ENCODE measurements at places on chromosomes 16 and 17. TPM values are rescaled to one million over a fixed set of nuclear protein-coding genes. Genes with fewer than 3 reads are reported as not detected.

GRCh38 chr17:58786586-58787295 is 31.1 kb downstream of the PPM1E start:
- DNase-seq = no peak

DNA sequence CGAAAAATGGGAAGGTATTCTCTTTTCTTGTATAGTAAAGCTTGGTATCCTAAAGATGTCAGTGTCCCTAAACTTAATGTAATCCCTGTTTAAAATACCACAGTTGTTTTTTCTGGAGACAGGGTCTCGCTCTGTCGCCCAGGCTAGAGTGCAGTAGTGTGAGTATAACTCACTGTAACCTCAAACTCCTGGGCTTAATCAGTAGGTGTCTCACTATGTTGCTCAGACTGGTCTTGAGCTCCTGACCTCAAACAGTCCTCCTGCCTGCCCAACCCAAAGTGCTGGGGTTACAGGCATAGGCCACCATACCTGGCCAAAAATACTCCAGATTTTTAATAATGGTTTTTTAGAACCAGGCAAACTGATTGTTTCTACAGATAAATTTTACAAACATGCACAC is 8.2 kb downstream of the DCAF7 start:
- DNase-seq = no peak

DNA sequence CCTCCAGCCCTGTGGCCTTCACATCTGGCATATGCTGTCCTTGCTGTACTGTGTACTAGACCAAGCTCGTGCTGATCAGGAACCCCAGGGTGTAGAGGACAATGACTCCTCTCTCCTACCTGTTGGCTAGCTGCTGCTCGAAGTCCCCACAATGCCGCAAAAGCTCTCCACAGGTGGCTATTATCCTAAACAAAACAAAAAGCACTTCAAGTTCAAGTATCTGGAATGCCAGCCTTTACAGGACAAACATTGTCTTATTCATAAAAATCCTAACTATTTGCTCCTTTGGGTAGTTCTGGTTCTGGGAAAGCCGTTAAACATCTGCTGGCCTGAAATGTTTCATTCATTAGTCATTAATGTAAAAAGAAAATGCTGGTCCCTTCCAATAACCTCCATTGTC is 42.8 kb downstream of the COG7 start:
- no peak for DNase-seq

DNA sequence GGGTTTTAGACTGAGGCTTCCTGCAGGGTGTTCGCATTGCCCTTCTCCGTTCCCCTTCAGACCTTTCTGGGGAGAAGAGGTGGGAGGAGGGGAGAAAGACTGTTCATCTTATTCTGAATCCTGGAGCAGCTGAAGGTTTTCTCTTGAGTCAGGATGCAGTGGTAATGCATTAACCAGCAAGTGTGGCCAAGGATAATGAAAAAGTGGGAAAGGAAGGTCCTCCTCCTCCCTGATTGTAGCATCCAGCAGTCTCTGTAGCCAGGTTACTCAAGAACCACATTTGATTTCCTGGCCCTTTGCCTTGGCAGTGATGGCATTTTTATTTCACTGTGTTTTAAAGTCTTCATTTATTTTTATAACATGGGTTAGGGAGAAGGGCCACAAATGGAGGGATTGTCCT is 59.1 kb downstream of the CYLD start:
- no peak for DNase-seq

GRCh38 chr16:88067530-88068411 is 116.5 kb downstream of the BANP start:
- DNase-seq = no peak

- no peak for DNase-seq
Observed at GRCh38 chr17:14715561-14715960, 414.7 kb downstream of the HS3ST3B1 start.

DNA sequence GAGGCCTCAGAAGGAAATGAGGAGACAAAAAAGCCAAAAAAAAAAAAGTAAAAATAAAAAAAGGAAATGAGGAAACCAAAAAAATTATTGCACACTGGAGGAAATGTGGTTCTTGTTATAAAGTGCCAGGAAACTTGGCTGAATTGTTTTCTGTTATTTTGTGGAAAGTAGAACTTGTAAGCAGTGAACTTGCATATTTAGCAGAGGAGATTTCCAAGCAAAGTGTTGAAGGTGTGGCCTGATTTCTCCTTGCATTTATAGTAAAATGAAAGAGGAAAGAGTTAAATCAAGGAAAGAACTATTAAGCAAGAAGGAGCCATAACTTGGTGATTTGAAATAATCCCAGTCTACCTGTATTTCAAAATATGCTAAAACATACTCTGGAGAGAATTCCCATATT is 34.1 kb upstream of the CPPED1 start:
- no peak for DNase-seq

GRCh38 chr17:71494062-71494855 is 626.6 kb upstream of the SOX9 start:
- DNase-seq = no peak

- peak; percentile 59 for DNase-seq
Observed at GRCh38 chr16:24255456-24256371, at the start of gene CACNG3. CACNG3 (plus strand) TSS chr16:24256335; CDS start chr16:24256755, 420 bp downstream.

DNA sequence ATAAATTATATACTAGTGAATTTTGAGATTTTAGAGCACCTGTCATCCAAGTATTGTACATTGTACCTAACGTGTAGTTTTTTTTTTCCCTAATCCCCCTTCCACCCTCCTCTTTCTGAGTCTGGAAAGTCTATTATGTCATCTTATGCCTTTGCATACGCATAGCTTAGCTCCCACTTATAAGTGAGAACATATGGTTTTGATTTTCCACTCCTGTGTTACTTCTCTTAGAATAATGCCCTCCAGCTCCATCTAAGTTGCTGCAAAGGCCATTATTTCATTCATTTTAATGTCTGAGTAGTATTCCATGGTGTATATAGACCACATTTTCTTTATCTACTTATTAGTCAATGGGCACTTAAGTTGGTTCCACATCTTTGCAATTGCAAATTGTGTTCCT is 177.0 kb upstream of the C16orf82 start:
- no peak for DNase-seq

DNA sequence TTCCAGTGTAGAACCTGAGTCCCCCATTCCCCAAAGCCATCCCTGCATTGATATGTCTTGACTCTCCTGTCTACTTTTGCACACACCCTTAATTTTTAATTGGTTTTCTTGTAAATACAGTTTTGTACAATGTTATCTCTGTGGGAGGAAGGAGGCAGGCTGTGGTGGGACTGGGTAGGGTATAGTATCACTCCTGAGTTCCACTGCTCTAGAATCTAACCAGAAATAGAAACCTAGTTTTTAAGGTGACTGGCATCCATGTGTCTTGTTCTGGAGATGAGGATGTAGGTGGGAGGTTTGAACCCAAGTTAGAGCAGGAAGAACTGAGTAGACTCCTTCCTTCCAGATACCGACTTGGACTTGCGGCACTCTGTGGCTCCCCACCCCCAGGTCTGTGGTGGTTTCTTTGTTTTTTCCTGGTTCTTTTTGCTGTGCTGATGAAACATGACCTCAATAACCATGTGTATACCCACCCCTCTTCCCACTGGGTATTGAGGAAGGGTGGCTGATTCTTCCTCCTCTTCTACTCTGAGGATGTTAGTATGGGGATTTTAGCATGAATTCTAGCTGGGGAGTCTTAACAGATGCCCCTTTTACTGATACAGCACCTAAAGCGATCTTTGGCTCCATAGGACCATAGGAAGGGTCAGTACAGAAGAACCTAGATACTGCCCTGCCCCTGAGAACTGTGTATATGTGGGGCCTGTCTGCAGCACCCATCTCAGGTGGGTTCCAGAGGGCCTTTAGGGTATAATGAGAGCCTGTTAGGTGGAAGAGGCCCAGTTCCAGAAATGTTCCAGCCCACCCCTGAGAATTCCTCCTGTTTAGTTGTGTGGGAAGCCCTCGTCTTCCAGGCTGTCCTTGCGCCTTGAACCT is 48.7 kb downstream of the SF3B3 start:
- DNase-seq = no peak

DNA sequence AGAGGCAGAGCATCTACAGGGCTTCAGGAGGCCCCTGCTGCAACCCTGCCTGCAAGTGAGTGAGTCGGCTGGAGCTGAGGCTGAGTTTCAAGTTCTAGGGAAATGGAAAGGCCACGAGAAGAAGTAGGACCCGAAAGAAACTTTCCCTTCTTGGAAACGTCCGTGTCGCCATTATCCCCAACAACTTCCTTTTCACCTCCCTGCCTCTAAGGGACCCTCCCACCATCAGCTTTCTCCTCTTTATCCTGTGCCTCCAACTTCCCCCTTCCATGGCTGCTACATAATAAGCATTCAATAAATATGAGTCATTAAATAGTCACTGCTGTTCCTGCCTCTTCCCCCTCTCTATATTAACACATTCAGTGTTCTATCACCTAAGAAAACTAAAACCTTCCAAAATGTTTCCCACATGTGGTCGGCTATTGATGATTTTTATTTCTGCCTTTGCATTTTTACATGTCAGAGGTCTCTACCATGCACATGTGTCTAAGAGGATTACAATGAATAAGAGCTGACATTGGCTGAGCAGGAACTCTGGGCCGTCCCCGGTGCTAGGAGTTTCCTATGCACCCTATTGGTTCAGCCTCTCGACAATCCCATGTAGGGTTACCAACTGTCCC is 115.9 kb upstream of the TNRC6C start:
- DNase-seq = no peak

GRCh38 chr16:620700-621525 is 9.9 kb upstream of the WFIKKN1 start:
- no peak for DNase-seq

GRCh38 chr17:48816438-48816773 is 623 bp downstream of the TTLL6 start:
- no peak for DNase-seq

GRCh38 chr17:30519707-30520106 is 42.5 kb downstream of the GOSR1 start:
- DNase-seq = no peak

DNA sequence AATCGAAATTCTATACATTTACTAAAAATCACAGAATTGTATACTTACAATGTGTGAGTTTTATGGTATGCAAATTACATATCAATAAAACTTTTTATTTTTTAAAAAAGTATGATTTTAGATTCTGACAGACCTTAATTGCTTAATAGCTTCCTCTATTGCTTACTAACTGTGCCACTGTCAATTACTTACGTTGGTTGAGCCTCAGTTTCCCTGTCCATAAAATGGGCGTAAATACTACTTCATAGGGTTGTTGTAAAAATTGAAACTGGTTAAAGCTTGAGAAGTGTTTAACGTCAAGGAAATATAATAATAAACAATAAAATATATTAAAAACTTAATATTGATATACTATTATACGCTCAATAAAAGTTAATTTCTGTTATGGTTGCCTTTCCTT is 203.4 kb downstream of the SHISA9 start:
- DNase-seq = no peak

- no peak for DNase-seq
Observed at GRCh38 chr17:49390548-49391324, 23.9 kb downstream of the PHB1 start.

GRCh38 chr17:72416905-72417304 is 296.1 kb downstream of the SOX9 start:
- no peak for DNase-seq

DNA sequence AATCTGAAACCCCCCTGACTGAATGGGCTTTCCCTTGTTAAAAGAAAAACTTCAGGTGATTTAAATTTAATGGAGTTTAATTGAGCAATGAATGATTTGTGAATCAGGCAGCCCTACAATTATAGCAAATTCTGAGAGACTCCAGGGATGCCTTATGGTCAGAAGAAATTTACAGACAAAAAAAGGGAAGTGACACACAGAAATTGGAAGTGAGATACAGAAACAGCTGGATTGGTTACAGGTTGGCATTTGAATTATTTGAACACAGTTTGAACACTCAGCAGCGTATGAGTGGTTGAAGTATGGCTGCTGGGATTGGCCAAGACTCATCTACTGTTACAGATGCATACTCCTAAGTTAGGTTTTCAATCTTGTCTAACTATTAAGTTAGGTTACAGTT is 19.0 kb upstream of the CPHXL start:
- no peak for DNase-seq

DNA sequence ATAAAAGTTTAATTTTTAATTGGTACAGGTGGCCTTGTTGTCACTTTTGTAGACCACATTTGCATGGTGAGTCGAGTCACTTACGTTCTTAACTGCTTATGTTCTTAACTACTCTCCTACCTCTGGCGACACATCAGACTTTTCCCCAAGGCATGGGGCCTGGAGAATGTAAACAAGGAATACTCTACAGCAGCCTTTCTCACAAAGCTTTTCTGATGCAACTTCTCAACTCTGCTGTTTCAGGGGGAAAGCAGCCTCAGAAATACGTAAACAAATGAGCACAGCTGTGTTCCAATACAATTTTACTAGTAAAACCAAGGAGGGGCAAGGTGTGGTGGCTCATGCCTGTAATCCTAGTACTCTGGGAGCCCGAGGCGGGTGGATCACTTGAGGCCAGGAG is 6.9 kb downstream of the KARS1 start:
- DNase-seq = no peak

- no peak for DNase-seq
Observed at GRCh38 chr16:72404299-72404698, 232.3 kb upstream of the PMFBP1 start.

- DNase-seq = peak; percentile 2
Observed at GRCh38 chr17:30921544-30922196, at the start of gene ADAP2. ADAP2 (plus strand) TSS chr17:30921945; CDS start chr17:30922015, 70 bp downstream.

KRT14 gene
- polyA plus RNA-seq = 0.55 TPM

EFCAB5 gene
- polyA plus RNA-seq = 3.0 TPM

LRRC37A3 gene
- polyA plus RNA-seq = 14.5 TPM

CES5A gene
- 0.13 TPM for polyA plus RNA-seq

HSD11B2 gene
- polyA plus RNA-seq = 44.4 TPM

EVPLL gene
- polyA plus RNA-seq = 0.37 TPM

TOX3 gene
- polyA plus RNA-seq = 33.6 TPM

ACSM3 gene
- polyA plus RNA-seq = 125 TPM

RSL1D1 gene
- polyA plus RNA-seq = 300 TPM

CLEC16A gene
- polyA plus RNA-seq = 22.1 TPM

SLC9A5 gene
- polyA plus RNA-seq = 2.9 TPM

CHD9NB gene
- polyA plus RNA-seq = 9.0 TPM

CCDC102A gene
- polyA plus RNA-seq = 12.0 TPM

SYNGR3 gene
- polyA plus RNA-seq = 1.3 TPM

MT1A gene
- polyA plus RNA-seq = not detected

PRSS53 gene
- polyA plus RNA-seq = 0.44 TPM

MGAT5B gene
- 1.3 TPM for polyA plus RNA-seq

Data from right renal cortex interstitium (tissue), 3 donors.